ENCODE measurements at places on chromosomes 1 and 21.

DNA sequence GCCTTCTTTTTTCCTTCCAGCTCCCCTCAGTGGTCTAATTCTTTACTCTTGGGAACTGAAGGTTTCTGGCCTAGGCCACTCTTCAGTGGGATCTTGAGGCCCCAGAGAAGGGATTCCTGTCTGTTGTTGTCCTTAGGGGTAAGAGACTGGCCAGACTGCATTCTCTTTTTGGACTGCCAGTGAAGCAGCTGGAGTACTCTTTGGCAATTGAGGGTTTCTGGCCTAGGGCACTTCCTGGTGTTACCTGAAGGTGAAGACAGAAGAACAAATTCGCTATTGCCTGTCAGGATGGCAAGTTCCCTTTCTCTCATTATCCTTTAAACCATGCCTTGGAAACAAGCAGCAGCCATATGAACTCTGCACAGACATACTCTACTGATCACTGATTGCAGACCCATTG, 286.6 kb upstream of the ZP4 start:
- no peak for DNase-seq

- no peak for DNase-seq
Observed at GRCh38 chr1:54014009-54014629, 3.9 kb downstream of the LDLRAD1 start.

GRCh38 chr1:3763351-3764125, 9.0 kb upstream of the SMIM1 start:
- DNase-seq, result no peak

DNA sequence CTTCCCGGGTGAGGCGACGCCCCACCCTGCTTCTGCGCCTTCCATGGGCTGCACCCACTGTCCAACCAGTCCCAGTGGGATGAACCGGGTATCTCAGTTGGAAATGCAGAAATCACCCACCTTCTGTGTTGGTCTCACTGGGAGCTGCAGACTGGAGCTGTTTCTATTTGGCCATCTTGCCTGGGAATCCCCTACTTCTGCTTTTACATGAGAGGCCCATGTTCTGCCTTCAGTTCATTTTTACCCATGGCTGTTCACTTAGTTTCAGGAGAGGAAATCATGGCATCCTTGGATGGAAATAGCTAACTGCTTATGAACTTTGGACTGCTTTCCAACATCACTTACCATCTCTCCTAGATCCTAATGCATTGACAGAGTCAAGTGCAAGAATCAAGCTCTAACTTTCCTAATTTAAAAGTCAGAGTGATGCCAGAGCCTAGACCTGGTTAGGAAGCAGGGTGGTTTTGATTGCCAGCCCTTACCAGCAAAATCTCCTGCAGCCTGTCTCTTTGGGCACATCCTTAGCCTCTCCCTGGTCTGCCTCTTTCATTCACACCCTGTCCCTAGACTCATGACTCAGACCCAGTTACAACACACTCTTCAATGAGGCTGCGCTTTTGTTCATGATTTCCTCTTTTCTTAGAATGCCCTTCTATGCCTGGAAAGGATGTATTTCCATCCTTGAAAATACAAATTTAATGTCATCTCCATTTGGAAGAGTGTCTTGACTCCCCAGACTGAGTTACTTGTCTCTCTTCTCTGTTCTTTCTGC, 137.2 kb downstream of the KCTD3 start:
- no peak for DNase-seq

DNA sequence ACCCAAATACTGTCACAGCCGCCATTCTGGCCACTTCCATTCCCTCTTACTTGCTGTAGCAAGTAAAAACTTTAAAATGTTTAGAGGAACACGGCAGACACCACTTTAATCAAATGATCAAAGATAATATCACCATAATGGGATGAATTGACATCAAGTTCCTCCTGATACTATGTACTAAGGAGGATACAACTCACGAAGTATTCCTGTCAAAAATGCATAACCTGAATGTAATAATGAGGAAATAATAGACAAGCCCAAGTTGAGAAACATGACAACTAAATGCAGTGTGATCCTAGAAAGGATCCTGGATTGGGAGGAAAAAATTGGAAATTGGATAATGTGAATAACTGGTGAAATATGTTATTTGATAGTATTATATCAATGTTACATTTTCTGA, 3.9 kb downstream of the KDF1 start:
- DNase-seq, result no peak

GRCh38 chr1:53535846-53536245, 76.6 kb downstream of the DMRTB1 start:
- no peak for DNase-seq

DNA sequence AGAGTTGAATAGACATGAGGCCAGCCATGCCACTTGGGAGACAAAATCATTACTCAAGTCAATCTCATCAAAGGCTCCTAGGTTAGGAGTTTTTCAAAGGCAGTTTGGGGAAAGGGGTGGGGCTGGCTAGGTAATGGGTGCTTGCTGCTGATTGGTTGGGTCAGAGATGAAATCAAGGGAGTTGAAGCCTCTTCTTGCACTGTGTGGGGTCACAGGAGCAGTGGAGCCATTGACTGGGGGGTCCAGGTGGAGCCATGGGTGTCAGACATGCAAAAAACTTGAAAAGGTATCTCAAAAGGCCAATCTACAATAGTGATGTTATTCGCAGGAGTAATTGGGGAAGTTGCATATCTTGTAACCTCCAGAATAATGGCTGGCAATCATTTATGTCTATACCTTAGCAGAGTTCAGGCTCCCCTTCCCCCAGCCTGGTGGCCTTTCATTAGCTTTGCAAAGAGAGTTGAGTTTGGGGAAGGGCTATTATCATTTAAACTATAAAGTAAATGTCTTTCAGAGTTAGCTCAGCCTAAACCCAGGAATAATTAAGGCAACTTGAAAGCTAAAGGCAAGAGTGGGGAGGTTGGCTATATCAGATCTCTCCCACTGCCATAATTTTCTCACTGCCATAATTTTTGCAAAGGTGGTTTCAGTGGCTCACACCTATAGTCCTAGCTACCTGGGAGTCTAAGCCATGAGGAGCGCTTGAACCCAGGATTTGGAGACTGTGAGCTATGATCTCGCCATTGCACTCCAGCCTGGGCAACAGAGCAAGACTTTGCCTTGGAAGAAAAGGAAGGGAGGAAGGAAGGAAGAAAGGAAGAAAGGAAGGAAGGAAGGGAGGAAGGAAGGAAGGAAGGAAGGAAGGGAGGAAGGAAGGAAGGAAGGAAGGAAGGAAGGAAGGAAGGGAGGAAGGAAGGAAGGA, 7.8 kb upstream of the PINK1 start:
- DNase-seq, result no peak

- no peak for DNase-seq
Observed at GRCh38 chr1:50236656-50237055, 127.9 kb downstream of the ELAVL4 start.

DNA sequence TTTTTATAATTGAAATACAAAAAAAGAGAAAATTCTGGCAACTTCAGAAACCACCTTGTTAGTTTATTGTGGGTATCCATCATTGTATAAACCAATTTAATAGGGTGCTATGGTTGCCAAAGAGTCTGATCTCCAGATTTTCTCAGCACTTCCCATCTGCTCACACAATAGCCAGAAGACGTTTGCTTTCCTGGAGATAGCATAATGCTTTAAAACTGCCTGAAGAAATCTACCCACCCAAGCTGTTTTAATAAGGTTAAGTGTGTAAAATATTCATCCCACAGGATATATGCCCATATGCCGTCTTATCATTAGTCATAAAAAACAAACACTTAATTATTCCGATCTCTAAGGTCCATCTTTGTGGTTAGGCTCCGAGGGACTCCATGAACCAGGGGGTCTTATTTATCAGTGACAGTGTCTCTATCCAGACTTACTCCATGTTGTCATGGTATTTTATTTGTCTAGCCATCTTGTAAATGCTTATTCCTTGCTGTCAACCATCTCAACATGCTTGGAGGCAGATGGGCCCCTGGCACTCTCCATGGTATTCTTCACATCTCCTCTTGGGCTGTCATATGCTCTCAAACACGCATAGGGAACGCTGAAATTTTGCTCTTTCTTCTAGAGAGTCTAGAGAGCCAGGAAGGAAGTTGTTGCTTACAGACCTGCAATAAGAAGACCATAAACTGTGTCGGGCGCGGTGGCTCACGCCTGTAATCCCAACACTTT, 58.5 kb downstream of the MAP10 start:
- DNase-seq, result no peak

GRCh38 chr1:182229921-182230491, 161.6 kb downstream of the GLUL start:
- no peak for DNase-seq

DNA sequence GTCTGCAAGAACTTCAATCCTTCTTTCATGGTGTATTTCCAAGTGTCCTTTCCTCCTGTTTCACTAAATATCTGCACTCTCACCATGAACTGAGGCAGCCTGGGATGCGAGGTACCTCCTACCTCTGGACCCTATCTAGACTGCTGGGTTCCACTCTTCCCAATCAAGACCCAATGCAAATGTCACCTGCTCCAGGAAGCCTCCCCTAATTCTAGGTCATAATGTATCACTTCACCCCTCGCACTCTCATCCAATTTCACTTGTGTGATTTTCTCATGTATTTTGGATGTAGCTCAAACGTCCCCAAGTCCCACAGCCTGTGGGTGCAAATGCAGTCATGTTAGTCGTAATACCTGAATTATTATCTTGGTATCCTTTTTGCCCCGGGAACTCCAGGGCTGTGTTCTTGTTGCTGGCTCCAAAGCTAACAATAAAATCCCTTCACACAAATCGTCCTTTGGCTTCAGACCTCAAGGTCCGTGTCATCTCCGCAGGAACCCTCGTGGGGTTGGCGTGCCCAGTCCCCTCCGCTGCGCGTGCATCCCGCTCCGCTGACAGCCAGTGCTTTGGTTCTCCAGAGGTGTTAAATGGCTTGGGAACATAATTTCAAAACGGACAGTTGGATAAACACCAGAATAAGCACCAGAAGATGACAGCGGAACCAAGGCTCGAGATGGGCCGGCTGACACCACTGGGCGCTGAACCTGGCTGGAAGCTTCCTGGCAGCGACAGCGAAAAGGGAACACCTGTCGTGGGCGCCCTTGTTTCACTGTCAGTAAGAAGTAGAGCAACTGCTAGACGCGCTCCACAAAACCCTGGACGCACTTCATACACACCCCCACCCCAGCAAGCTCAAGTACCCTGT, 1.0 kb upstream of the BACH1 start:
- DNase-seq, result no peak

DNA sequence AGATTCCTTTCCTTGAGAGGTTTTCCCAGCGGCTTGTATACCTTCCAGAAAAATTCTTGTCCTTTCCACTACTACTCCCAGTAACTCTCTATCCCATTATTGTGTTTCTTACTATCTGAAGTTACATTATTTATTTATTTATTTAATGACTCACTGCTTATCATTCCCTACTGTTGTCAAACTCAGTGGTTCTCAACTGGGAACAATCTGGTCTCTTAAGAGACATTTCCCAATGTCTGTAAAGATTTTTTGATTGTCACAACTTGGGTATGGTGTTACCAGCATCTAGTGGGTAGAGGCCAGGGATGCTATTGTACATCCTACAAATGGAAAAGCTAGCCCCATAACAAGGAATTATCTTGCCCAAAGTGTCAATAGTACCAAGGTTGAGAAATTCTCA, 771.5 kb upstream of the ADGRL2 start:
- DNase-seq, result no peak

DNA sequence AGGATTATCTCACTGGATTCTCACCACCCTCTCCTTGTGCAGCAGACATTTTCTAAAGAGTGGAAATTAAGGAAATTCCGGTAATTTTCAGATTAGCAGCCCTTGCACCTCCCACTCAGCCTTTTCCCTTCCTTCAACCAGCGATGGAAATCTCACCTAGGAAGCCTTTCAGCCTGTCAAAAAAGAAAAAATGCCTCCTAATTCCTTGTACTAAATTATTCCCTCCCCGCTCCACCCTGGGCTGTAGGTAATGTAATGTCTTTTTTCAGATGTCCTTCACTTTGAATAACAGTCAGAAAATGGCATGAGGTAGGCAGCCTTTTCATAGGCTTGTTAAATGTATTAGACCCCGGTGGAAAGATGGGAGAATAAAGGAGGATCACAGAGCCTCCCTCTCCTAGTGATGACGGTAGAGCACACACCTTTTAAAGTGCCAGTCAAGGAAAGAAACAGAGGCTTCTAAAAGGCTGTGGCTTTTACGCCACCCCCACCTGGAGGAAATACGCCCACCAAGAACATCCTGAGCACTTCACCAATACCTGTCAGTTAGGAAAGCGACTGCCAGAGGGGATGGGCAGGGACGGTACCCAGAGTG, 62.8 kb upstream of the NEK2 start:
- DNase-seq, result no peak

DNA sequence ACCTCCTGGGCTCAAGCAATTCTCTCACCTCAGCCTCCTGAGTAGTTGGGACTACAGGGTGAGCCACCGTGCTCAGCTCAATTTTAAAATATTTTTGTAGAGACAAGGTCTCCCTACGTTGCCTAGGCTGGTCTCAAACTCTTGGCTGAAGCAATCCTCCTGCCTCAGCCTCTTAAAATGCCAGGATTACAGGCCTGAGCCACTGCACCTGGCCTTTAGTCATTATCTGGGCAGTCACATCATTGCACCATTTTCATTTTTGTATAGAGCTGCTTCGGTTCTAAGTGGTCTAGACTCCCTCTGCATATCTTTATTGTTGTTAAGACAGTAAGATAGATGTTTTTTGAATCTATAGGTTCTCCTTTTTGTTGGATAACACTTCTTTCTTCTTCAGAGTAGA, 39.9 kb downstream of the ATF3 start:
- no peak for DNase-seq

GRCh38 chr1:172883844-172884243, 166.9 kb downstream of the TNFSF18 start:
- DNase-seq, result no peak

DNA sequence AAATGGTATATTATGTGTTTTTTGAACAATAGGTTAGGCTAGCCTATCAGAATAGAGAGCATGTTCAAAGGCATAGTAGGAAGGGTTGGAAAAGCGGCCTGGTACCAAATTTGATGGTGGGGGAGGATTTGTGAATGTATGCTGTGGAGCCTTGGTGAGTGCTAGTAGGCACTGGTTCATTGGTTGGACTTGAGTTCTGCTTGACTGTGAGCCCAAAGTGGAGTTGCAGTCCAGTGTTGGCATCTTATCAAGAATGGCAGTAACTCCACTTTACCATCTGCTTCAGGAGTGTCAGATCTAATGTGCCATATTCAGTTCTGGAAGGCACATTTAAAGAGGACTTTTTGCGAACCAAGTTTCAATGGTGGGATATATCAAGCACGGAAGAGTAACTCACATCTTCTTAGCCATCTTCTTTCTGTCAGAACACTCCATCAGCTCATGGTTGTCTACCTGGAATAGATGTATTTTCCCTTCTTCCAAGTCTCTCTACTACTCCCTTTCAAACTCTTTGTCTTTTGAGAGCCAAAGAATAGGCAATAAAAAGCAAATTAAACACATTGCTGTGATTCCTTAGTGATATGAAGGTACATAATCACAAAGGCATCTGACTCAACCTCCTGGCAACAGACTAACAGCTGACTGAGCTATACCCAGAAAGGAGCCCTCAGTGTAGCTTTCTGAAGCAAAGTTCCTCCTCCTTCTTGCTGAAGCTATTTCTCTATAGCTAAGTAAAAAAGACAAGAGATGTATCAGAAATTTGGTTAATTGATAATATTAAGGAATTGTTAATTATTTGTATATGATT, 21.7 kb downstream of the LRRC8B start:
- no peak for DNase-seq
